ENCODE measurements at places on chromosomes 13 and 19.

DNA sequence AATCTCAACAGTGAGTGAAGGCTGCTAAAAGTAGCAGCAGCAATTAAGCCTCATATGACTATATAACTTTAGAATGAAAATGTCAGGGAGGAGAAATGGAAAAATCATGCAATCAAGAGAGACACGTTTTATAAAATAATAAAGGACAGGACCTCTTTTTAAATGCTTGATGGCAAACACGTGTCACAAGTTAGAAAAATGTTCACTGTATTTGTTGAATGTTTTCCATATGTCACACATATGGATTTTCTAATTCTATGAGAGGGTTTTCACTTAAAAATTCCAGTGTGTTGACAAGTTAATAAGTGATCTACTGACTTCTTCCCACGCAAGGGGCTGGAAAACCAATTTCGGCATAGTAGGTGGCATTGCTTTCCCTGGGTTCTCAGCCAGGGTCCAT, 27.7 kb upstream of the KCTD12 start:
- no peak for DNase-seq

DNA sequence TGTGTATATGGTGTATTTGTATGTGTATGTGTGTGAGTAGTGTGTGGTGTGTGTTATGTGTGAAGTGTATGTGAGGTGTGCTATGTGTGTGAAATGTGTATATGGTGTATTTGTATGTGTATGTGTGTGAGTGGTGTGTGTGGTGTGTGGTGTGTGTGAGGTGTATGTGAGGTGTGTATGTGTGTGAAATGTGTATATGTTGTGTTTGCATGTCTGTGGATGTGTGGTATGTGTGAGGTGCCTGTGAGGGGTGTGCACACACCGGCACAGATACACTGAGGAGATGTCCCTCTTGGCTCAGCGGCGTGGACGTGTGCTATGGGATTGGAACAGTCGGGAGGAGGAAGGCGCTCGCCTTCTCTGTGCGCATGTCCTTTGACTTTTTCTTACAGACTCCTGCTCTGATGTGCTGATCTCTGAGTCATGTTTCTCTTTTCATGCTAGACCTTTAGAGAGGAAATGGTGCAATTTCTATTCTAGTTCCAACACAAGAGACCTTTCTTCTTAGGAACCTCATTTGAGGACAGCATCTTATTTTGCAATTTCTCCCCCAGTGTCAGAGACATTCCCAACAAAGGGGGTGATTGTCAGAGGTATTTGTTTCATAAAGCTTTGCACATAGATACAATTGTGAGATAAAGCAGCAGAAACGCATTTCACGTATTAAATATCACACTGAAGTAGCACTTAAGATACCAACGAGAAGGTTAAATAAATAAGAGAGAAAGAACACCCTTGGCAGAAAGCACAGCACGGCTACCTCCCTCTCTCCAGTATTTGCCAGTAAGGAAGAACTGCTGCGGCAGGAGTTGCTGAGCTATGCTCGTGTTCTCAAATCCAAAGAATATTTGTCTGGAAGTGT, 11.3 kb upstream of the TNFRSF19 start:
- DNase-seq, result no peak

- no peak for DNase-seq
Measured at GRCh38 chr19:16104722-16105121, 7.0 kb upstream of the RAB8A start.

DNA sequence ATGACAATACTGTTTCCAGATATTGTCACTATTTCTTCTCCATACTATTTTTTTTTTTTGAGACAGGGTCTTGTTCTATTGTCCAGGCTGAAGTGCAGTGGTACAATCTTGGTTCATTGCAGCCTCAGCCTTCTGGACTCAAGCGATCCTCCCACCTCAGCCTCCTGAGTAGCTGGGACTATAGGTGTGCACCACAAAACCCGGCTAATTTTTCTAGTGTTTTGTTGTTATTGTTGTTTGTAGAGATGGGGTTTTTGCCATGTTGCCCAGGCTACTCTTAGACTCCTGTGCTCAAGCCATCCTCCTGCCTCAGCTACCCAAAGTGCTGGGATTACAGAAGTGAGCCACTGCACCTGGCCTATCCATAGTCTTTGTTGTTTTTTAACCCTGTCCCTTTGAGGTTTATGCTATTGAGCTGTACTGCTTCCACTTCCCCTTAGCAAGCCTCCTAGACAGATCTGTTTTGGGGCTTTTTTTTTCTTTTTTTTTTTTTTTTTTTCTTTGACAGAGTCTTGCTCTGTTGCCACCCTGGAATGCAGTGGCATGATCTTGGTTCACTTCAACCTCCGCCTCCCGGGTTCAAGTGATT, 27.6 kb upstream of the MAP3K10 start:
- no peak for DNase-seq

GRCh38 chr13:30415430-30416030, 6.8 kb upstream of the UBE2L5 start:
- DNase-seq, result no peak

DNA sequence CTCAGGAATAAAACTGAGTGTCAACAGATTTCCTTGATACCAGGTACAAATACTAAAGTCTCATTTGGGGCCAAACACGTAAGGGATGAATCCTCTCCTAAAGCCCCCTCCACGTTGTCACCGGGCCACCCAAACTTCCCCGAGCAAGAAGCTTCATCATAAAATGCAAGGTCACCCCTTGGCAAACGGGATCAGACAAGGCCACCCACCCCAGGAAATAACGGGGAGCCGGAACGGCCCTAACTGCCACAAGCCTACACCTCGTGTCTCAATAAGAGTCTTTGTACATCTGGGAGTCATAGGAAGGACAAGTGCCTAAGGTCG, 717 bp downstream of the EEF2 start:
- DNase-seq, result no peak

DNA sequence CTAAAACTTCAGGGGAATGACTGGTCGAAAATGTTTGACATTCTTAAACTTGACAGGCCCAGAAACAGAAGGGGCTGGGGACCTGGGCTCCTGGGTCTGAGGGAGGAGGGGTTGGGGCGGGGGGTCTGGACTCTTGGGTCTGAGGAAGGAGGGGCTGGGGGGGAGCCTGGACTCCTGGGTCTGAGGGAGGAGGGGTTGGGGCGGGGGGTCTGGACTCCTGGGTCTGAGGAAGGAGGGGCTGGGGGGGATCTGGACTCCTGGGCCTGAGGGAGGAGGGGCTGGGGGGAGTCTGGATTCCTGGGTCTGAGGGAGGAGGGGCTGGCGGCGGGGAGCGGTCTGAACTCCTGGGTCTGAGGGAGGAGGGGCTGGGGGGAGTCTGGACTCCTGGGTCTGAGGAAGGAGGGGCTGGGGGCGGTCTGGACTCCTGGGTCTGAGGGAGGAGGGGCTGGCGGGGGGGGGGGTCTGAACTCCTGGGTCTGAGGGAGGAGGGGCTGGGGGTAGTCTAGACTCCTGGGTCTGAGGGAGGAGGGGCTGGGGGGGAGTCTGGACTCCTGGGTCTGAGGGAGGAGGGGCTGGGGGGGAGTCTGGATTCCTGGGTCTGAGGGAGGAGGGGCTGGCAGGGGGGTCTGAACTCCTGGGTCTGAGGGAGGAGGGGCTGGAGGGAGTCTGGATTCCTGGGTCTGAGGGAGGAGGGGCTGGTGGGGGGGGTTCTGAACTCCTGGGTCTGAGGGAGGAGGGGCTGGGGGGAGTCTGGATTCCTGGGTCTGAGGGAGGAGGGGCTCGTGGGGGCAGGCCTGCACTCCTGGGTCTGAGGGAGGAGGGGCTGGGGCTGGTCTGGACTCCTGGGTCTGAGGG, 5.5 kb upstream of the KLK6 start:
- no peak for DNase-seq
